ENCODE measurements at places on chromosomes 6 and 20.
A peak's percentile ranks its signal among the peaks of the same experiment; 100 is the strongest.

DNA sequence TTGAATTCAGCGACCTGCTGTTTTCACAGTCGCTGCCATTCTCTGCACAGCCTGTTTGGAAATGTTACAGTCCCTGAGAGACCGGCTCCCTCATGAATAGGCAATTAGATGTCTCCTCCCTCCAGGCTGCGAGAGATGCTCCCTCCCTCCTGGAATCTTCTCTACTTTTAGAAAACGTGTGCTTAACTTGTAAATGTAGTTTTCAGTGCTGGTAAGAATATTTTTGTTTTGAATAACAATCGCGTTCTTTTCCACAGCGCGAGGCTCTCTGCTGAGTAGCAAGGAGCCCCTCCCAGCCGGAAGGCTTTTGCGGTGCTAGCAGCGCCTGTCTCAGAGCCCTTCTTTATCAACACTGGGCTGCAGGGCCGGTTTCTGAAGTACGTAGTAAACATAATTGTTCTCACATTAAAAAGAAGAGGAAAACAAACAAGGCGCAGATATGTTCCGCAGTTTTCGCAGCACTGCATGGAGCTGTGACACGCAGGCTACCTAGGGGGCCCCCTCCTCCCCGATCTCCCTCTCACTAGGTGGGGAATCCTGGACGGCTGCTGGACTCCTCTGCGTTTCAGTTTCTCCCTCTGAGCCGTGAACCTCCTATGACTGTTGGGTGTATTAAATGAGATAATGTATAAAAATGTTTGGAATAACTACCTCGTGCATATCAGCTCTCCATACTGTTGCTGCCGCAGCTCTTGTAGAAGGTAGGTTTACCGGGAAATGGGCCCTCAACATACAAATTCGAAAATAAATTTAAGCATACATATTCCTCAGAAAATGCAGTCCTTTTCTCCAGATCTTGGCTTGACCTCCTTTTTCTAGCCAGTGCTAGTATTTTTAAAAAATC is 79.0 kb upstream of the SPACA1 start:
- DNase-seq = no peak

DNA sequence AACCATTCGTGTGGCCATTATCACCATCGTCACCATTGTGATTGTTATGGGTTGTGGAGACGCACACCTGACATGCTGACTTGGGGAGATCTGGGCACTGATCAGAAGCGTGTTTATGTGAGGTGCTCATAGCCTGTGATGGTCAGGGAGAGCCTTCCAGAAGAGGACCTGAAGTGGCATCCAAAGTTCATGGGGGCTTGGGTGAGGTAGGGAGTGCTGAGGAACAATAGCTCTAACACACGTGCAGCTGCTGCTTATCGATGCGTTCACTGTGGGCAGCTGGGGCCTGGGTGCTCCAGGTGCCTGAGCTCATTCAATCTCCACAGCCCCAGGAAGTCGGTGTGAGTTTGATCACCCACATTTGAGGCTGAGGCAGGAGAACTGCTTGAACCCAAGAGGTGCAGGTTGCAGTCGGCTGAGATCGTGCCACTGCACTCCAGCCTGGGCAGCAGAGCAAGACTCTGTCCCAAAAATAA is 227.3 kb downstream of the PREX1 start:
- no peak for DNase-seq

GRCh38 chr6:30066082-30066481 is 916 bp upstream of the PPP1R11 start:
- no peak for DNase-seq

DNA sequence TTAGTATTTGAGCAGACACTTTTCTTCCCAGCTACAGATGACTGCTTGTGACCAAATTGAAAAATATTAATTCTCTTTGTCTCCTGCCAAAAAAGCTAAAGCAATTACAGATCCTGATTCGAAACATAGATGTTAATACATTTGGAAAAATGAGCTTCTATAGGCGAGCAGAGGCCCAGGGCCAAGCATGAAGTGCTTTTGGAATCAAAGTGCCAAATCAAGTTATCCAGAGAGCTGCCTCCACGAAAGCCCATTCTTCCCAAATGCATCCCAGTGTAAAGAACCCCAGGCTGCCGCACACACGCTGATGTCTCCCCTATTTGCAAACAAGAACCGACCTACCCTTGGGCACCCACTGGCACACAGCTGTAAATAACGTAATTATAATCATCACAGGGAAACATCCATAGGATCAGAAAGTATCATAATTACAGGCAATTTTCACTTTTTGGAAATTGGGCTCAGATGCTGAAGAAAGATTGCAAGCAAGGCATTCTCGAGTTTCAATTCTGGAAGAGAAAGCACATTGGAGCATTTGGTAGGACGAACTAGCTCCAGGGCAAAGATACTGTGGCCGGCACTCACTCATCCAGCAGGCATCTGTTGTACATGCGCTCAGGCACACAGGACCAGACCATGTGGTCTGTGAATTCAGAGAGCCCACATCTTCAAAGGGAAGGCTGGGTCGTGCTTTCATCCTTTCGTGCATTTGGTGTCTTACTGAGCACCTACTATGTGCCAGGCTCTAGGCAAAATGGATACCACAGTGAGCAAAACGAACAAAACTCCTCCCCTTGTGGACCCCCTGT is 45.9 kb downstream of the BMP7 start:
- DNase-seq = no peak

DNA sequence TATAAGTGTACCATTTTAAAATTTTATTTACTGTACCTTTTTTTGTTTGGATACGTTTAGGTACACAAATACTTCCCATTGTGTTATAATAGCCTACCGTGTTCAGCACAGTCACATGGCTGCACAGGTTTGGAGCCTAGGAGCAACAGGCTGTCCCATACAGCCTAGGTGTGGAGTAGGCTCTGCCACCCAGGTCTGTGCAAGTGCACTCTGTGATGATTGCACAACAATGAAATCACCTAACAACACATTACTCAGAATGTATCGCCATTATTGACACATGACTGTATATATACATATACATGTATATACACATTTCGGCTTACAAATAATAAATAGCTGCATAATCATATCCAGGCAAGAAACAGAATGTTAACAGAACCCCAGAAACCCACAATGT is 15.4 kb downstream of the SERAC1 start:
- no peak for DNase-seq

DNA sequence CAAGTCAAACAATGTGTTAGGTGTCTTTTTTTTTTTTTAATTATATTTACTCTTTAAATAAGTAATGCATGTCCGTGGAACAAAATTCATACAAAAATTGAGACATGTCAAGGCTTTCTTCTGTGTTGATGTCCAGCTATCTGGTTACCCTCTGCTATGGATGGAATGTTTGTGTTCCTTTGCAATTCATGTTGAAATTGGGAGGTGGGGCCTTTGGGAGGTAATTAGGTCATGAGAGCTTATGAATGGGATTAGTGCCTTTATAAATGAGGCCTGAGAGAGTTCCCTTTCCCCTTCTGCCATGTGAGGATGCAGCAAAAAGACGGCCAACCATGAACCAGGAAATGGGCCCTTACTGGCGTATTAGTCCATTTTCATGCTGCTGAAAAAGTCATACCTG is 83.1 kb upstream of the KCNG1 start:
- no peak for DNase-seq

- DNase-seq = no peak
These were observed 212.5 kb downstream of the GJA1 start for GRCh38 chr6:121647905-121648304.

GRCh38 chr6:41954668-41955067 is 13.1 kb upstream of the CCND3 start:
- no peak for DNase-seq

DNA sequence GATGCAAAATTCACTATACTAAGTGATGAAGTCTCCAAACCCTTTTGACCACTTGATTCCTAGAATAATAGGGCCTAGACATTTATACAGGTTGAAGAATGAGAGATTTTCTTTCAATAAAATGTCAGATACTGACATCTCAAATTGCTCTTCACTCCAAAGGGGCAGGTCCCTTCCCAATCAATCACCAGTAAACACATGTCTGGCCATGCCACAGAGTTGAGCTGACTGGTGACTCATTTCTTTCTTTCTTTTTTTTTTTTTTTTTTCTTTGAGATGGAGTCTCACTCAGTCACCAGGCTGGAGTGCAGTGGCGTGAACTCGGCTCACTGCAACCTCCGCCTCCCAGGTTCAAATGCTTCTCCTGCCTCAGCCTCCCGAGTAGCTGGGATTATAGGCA is 388.6 kb upstream of the BTBD3 start:
- DNase-seq = no peak

GRCh38 chr6:5199283-5199682 is 61.5 kb downstream of the LYRM4 start:
- no peak for DNase-seq

- no peak for DNase-seq
These were observed 1.9 kb downstream of the CITED2 start for GRCh38 chr6:139372326-139373153.

- DNase-seq = no peak
These were observed 290.0 kb downstream of the TBC1D7 start for GRCh38 chr6:13038315-13038714.

- DNase-seq = no peak
These were observed 167.9 kb downstream of the ZDHHC14 start for GRCh38 chr6:157548635-157549467.

- no peak for DNase-seq
These were observed 68.2 kb downstream of the C6orf52 start for GRCh38 chr6:10626154-10626741.

GRCh38 chr6:108584323-108584722 is 23.6 kb downstream of the FOXO3 start:
- DNase-seq = no peak

- no peak for DNase-seq
These were observed 83.0 kb downstream of the SCAND1 start for GRCh38 chr20:35871259-35871771.

GRCh38 chr6:33772082-33772830 is 16.7 kb downstream of the LEMD2 start:
- DNase-seq = peak; percentile 18

GRCh38 chr20:53150532-53150931 is 178.4 kb downstream of the TSHZ2 start:
- no peak for DNase-seq

GRCh38 chr6:117687021-117687648 is 11.9 kb downstream of the NUS1 start:
- DNase-seq = no peak

GRCh38 chr6:108260126-108260808 is 573 bp downstream of the SNX3 start:
- DNase-seq = no peak

DNA sequence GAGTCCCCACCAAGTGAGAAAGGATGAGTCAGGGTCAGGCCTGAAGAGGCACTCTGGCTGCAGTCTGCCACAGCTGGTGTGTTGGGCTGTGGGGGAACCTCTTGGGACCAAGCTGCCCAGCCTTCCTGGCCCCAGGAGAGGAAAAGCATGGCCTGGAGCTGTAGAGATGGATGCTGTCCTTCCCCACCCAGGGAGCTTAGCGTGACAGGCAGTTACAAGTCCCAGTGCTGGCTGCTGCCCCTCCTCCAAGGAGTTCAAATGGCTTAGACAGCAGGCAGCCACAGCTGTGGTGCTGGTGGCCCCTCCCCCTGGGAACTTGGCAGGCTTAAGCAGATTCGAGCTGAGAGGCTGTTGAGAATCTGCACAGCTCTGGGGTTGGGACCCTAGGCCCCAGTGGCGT is 253.2 kb downstream of the PLCB1 start:
- peak; percentile 47 for DNase-seq

GRCh38 chr6:24255676-24256075 is 102.2 kb downstream of the DCDC2 start:
- no peak for DNase-seq

DNA sequence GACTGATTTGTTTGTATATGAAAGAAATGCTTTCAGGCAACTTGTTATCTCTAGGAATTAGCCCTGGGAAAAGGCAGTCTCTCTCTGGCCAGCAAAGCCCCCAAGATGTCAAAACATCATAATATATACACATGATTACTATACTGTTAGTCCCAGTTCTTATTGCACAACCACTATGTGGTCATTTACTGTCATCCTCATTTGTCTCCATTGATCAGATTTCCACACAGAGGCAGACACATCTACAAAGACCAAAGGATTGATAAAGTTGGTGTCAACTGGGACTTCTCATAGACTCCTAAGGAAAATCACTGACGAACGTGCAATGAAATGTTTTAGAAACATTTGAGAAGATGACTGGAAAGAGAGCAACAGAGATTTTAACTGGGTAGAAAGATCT is 71.9 kb upstream of the POPDC3 start:
- no peak for DNase-seq

All from NCI-H1694 treated with DMSO at 0.1 percent for 48 hours (cell line).